ENCODE measurements at places on chromosomes 12 and 14. TPM values are rescaled to one million over a fixed set of nuclear protein-coding genes. Genes with fewer than 3 reads are reported as not detected.
A peak's percentile ranks its signal among the peaks of the same experiment; 100 is the strongest.

Gene DEPDC4
- total RNA-seq, result 0.71 TPM

Gene LAG3
- total RNA-seq, result not detected

Gene PPFIA2
- total RNA-seq, result 0.78 TPM

Gene PLCZ1
- not detected for total RNA-seq

Gene LRRC10
- 29.0 TPM for total RNA-seq

Gene CACNA2D4
- 1.00 TPM for total RNA-seq

Gene PDZRN4
- 0.15 TPM for total RNA-seq

Gene PIWIL1
- total RNA-seq, result not detected

Gene CCDC177
- total RNA-seq, result not detected

GRCh38 chr14:93987376-93987775 lies 9.7 kb upstream of the CCDC197 start:
- no peak for DNase-seq
- peak overlapping the region; percentile 91 for H3K27ac ChIP-seq
- no peak overlapping the region for H3K4me3 ChIP-seq
- no peaks in the 10 kb centered on the region for H3K36me3 ChIP-seq
- H3K27me3 ChIP-seq, result no peaks in the 10 kb centered on the region

GRCh38 chr12:109110988-109111495 lies 5.3 kb upstream of the ACACB start:
- peaks cover 57% of the 10 kb centered on the region for H3K4me1 ChIP-seq
- peak overlapping the region; percentile 61 for H3K4me3 ChIP-seq
- DNase-seq, result peak; percentile 94
- H3K27ac ChIP-seq, result peak overlapping the region; percentile 92
- peaks cover 39% of the 10 kb centered on the region for H3K36me3 ChIP-seq

- DNase-seq, result no peak
- H3K4me3 ChIP-seq, result no peak overlapping the region
- H3K27ac ChIP-seq, result no peak overlapping the region
- no peaks in the 10 kb centered on the region for H3K36me3 ChIP-seq
- no peaks in the 10 kb centered on the region for H3K4me1 ChIP-seq
Observed at GRCh38 chr14:34423445-34423844, 38.6 kb downstream of the SPTSSA start.

GRCh38 chr14:29749327-29749726 lies 178.3 kb downstream of the PRKD1 start:
- H3K36me3 ChIP-seq, result no peaks in the 10 kb centered on the region
- no peaks in the 10 kb centered on the region for H3K27me3 ChIP-seq
- DNase-seq, result no peak
- H3K27ac ChIP-seq, result no peak overlapping the region
- H3K4me3 ChIP-seq, result no peak overlapping the region

DNA sequence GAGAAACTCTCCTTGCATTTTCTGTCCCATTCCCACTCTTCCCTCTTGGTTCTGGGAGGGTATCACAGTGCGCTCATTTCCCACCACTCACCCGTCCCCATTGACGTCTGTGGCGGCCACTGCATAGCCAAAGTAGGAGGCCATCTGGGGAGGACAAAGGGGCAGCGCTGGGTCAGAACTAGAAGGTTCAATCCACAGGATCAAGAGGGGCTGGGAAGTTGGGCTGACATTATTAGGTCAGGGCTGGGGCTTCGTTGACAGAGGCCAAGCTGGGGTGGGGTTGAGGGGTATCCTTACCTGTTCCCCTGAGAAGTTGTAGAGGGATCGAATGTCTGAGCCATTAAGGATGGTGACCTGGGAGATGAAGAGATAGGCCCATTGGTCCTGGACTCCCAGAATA lies 13.5 kb downstream of the ITGA5 start:
- no peak overlapping the region for H3K27ac ChIP-seq
- H3K4me3 ChIP-seq, result no peak overlapping the region
- H3K27me3 ChIP-seq, result no peaks in the 10 kb centered on the region

DNA sequence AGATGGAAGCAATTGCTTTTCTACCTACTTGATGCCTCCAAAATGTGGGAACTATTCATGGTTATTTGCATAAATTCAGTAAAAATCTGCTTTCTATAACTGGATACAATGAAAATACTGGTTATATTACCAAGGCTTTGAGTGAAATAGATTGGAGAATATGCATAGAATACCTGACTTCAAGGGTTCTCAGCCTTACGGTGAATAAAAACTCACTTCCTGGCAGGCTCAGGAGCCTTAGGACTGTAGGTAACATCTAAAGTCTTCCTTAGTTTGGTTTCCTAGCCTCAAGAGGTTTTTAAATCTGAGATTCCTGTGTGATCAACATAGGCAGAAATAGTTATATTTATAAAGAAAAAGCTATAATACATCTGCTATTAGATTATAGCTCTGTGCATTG lies 158.6 kb downstream of the SLC41A2 start:
- no peaks in the 10 kb centered on the region for H3K4me1 ChIP-seq
- H3K27me3 ChIP-seq, result no peaks in the 10 kb centered on the region
- no peak for DNase-seq
- H3K4me3 ChIP-seq, result no peak overlapping the region
- no peaks in the 10 kb centered on the region for H3K36me3 ChIP-seq

GRCh38 chr12:55736780-55737580 lies 5.9 kb upstream of the GDF11 start:
- no peak overlapping the region for H3K4me3 ChIP-seq
- no peaks in the 10 kb centered on the region for H3K27me3 ChIP-seq
- DNase-seq, result peak; percentile 70

GRCh38 chr12:20528208-20528607 lies 159.9 kb downstream of the PDE3A start:
- peaks cover 49% of the 10 kb centered on the region for H3K4me1 ChIP-seq
- no peaks in the 10 kb centered on the region for H3K27me3 ChIP-seq
- no peak overlapping the region for H3K27ac ChIP-seq
- H3K4me3 ChIP-seq, result no peak overlapping the region

DNA sequence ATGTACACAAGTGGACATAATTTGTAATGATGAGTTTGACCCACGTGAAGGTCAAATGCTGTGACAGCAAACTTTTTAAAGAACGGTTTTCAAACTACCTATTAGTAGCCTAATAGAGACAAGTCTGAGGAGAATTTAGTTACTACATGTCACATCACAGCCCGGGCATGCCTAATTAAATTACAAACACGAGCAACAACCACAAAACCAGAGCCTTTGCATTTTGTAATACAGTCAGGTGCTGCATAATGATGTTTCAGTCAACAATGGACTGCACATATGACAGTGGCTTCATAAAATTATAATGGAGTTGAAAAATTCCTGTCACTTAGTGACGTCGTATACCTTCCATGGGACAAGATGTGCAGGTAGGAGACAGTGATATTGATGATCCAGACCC lies 274.5 kb downstream of the DACT1 start:
- no peak overlapping the region for H3K27ac ChIP-seq
- no peaks in the 10 kb centered on the region for H3K27me3 ChIP-seq
- no peaks in the 10 kb centered on the region for H3K36me3 ChIP-seq
- no peak overlapping the region for H3K4me3 ChIP-seq
- H3K4me1 ChIP-seq, result no peaks in the 10 kb centered on the region

- no peak for DNase-seq
- no peaks in the 10 kb centered on the region for H3K36me3 ChIP-seq
- no peak overlapping the region for H3K4me3 ChIP-seq
- no peaks in the 10 kb centered on the region for H3K27me3 ChIP-seq
- peaks cover 78% of the 10 kb centered on the region for H3K4me1 ChIP-seq
- no peak overlapping the region for H3K27ac ChIP-seq
Observed at GRCh38 chr12:46406352-46407027, 33.9 kb upstream of the SLC38A2 start.

GRCh38 chr12:67625004-67625403 lies 23.5 kb upstream of the DYRK2 start:
- H3K27me3 ChIP-seq, result no peaks in the 10 kb centered on the region
- DNase-seq, result no peak
- H3K27ac ChIP-seq, result no peak overlapping the region
- H3K4me3 ChIP-seq, result no peak overlapping the region

- DNase-seq, result no peak
- no peak overlapping the region for H3K4me3 ChIP-seq
- no peaks in the 10 kb centered on the region for H3K27me3 ChIP-seq
- H3K4me1 ChIP-seq, result no peaks in the 10 kb centered on the region
Observed at GRCh38 chr14:55889124-55889523, 229.1 kb upstream of the PELI2 start.

GRCh38 chr14:34160619-34161018 lies 209.7 kb upstream of the EGLN3 start:
- H3K27ac ChIP-seq, result no peak overlapping the region
- DNase-seq, result no peak
- H3K4me3 ChIP-seq, result no peak overlapping the region
- H3K36me3 ChIP-seq, result no peaks in the 10 kb centered on the region

DNA sequence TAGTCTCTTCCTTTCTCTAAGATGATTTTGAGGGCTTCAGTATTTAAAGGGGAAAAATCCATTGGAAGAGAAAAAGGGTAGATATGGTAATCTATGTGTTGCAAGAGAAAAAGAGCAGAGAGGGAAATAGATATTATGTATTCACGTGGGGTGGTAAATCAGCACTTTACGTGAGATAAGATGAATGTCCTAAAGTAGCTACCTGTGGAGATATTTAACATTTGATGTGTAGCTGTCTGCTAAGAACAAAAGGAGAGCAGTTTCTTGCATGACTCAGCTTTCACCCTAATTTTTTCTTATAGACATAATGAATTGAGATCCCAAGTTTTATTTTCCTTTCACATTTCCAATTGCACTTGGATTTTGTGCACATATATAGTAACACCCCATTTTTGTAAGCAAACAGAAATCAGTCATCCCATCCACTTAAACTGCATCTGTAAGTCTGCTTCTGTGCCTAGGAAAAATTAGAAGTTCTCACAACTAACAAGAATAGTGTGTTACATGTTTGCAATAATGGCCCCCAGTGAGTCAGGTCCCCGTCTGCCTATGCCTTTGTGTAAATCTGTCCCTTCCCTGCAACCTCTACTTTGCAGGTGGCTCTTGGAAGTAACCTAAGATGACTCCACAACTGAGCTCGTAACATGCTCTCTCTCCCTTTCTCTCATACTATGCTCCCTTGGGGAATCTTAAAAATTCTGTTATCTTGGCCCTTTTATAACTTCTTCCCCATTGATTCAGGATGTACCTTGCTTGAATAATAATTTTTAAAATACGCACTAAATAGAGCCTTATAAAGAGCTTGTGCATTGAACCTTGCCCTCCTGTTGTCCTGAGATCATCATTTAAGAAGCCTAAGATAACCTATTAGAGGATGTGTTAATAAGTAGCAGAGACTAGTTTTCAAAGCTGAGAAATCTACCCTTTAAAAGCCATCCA lies 3.7 kb downstream of the TMTC3 start:
- no peak overlapping the region for H3K4me3 ChIP-seq
- H3K36me3 ChIP-seq, result no peaks in the 10 kb centered on the region
- DNase-seq, result no peak

DNA sequence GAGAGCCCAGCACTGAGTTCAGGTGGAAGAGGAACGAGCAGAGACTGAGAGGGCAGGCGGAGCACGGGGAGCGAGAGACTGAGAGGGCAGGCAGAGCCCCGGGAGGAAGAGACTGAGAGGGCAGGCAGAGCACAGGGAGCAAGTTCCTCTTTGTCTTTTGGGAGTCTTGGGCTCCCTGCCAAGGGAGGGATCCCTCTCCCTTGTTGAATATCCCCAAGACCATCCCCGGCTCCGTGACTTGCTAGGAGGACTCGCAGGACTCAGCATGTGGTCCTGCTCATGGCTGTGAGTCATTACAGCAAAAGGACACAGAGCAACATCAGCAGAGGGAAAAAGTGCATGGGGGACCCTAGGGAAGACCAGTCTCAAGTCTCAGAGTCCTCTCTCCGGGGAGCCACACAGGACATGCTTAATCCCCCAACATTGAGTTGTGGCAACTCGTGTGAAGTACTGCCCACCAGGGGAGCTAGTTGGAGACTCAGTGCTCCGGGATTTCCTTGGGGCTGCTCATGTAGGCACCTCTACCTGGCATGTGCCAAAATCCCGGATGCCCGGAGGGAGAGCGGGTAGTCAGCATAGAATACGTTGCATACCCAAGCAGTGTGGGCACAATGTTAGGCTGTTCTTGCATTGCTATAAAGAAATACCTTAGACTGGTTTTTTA lies 81.0 kb downstream of the CCDC92 start:
- DNase-seq, result no peak
- H3K27me3 ChIP-seq, result peaks cover 6% of the 10 kb centered on the region
- no peak overlapping the region for H3K4me3 ChIP-seq
- H3K36me3 ChIP-seq, result no peaks in the 10 kb centered on the region
- no peak overlapping the region for H3K27ac ChIP-seq

DNA sequence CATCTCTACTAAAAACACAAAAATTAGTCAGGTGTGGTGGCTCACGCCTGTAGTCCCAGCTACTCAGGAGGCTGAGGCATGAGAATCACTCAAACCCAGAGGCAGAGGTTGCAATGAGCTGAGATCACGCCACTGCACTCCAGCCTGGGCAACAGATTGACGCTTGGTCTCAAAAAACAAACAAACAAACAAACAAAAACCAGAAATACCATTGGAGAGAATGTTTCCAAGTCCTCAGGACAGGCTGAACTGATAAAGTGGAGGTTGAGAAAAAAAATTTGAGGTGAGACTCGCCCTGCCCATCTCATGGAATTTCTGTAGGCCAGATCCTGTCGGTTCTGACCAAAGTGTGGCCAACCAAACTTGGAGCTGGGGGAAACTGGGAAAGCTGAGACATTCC lies 30.6 kb upstream of the NFYB start:
- DNase-seq, result no peak
- no peak overlapping the region for H3K27ac ChIP-seq
- no peaks in the 10 kb centered on the region for H3K27me3 ChIP-seq
- peaks cover 11% of the 10 kb centered on the region for H3K4me1 ChIP-seq
- no peak overlapping the region for H3K4me3 ChIP-seq
- H3K36me3 ChIP-seq, result no peaks in the 10 kb centered on the region

GRCh38 chr14:99282261-99283050 lies 10.5 kb upstream of the BCL11B start:
- no peak overlapping the region for H3K4me3 ChIP-seq
- no peaks in the 10 kb centered on the region for H3K36me3 ChIP-seq
- H3K27me3 ChIP-seq, result no peaks in the 10 kb centered on the region
- no peak overlapping the region for H3K27ac ChIP-seq
- DNase-seq, result no peak

DNA sequence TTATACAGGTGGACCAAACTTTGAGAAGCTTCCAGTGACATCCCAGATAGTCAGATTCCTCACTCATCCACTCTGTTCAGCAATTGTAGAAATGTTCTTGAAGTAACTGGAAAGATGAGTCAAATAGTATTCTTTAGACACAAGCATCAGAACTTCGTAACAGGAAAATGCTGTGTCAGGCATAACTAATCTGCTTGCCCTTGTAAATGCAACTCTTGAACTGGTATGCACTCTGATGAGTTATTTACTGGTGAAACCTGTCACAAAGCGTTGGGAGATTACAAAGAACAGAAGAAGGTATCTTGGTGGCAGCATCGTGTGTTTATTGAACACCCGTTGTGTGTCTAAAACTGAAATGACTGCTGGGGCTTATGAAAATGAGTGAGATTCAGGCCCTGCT lies 10.8 kb upstream of the DUSP6 start:
- no peaks in the 10 kb centered on the region for H3K27me3 ChIP-seq
- H3K4me1 ChIP-seq, result peaks cover 28% of the 10 kb centered on the region
- DNase-seq, result no peak
- no peak overlapping the region for H3K27ac ChIP-seq
- H3K36me3 ChIP-seq, result no peaks in the 10 kb centered on the region
- H3K4me3 ChIP-seq, result no peak overlapping the region

GRCh38 chr12:121858662-121859572 lies at the start of gene HPD:
Gene HPD (minus strand): TSS chr12:121858859. CDS start chr12:121858823, 36 bp downstream.
- H3K4me1 ChIP-seq, result peaks cover 10% of the 10 kb centered on the region
- peak within 1 kb of the TSS; percentile 81 for H3K27ac ChIP-seq
- H3K27me3 ChIP-seq, result no peaks in the 10 kb centered on the region
- H3K4me3 ChIP-seq, result no peak within 1 kb of the TSS
- DNase-seq, result peak; percentile 63
- H3K36me3 ChIP-seq, result no peaks in the 10 kb centered on the region
